ENCODE measurements at places on chromosomes 16 and 17.

GRCh38 chr17:82297280-82297713 is 20.1 kb downstream of the CD7 start:
- peak; percentile 83 for DNase-seq

- no peak for DNase-seq
Observed at GRCh38 chr17:44688675-44689476, 700 bp downstream of the CCDC43 start.

- no peak for DNase-seq
Observed at GRCh38 chr17:66904760-66905624, 59.5 kb upstream of the CACNG4 start.

GRCh38 chr17:50015146-50015545 is 20.1 kb upstream of the DLX3 start:
- no peak for DNase-seq

GRCh38 chr16:2513405-2514332 is at the start of gene ATP6V0C:
Gene ATP6V0C (plus strand): TSS chr16:2513952. CDS start chr16:2514104, 152 bp downstream.
- DNase-seq, result peak; percentile 88

GRCh38 chr17:82959242-82959930 is 119.6 kb upstream of the ZNF750 start:
- DNase-seq, result no peak

GRCh38 chr16:66309-67182 is 5.9 kb downstream of the RHBDF1 start:
- no peak for DNase-seq

Data from CD8-positive, alpha-beta T cell (primary cell).